ENCODE measurements at places on chromosomes 11 and 22.
A peak's percentile ranks its signal among the peaks of the same experiment; 100 is the strongest.

- no peak for DNase-seq
Measured at GRCh38 chr22:47793304-47794101, 1031.1 kb downstream of the TBC1D22A start.

- DNase-seq = no peak
Measured at GRCh38 chr22:45752036-45752435, 80.4 kb downstream of the ATXN10 start.

- no peak for DNase-seq
Measured at GRCh38 chr22:29801153-29801552, 34.0 kb downstream of the UQCR10 start.

GRCh38 chr11:116703421-116703820, 69.4 kb downstream of the BUD13 start:
- DNase-seq = no peak

GRCh38 chr22:39308614-39309363, 10.6 kb downstream of the RPL3 start:
- DNase-seq = peak; percentile 85

DNA sequence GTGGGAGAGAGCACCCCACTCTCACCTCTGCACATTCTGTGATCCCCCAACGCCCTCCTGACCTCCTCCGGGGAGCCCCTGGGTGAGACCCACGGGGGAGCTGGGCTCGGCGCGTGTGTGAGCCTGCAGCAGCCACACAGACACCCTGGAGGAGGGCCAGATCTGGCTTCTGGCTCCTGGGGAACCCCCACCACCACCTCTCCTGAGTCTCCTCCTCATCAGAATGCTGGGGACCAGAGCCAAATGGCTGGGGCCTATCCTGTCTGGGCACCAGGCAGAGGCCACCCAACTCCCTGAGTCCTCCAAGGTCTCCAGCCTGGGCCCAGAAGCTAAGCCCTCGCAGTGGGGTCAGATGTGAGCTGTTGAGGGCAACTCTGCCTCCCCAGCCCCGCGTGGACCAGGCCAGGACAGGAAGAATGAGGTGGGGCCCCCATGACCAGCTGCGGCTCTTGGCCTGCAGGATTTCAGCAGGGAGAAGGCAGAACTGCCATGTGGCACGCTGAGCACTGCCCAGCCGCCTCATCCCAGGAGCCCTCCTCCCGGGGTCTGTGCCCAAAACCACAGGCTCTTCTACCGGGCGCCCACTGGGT, 5.5 kb upstream of the PIM3 start:
- peak; percentile 22 for DNase-seq

DNA sequence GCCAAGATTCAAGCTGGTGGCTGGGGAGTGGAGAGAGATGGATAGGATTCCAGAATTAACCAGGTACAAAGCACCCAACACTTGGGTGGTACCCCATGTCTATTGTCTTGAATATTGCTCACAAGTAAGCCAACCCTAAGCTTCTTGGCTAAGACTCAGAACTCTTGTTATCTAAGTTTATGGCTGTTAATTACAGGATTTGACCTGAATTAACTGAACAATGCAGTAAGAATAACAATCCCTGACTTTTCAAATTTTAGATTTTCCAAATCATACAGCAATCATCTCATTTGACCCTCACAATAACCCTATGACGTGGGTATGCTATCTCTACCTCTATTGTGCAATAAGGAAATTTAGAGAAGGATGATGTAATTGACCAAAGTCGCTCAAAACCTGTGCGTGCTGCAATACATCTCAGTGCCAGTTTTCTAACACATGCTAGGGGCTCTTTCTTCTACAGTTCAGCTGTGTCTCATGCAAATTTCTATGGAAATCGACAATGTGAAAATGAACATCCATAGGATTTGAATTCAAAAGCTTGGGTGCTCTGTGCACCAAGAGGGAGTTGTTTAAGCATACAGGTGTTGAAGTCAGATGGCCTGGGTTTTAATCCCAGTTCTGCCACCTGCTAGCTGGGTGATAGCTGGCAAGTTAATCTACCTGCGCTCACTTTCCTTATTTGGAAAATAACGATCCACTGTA, 40.1 kb upstream of the APLNR start:
- DNase-seq = no peak

- DNase-seq = no peak
Measured at GRCh38 chr22:22090650-22091399, 108.2 kb upstream of the TOP3B start.

DNA sequence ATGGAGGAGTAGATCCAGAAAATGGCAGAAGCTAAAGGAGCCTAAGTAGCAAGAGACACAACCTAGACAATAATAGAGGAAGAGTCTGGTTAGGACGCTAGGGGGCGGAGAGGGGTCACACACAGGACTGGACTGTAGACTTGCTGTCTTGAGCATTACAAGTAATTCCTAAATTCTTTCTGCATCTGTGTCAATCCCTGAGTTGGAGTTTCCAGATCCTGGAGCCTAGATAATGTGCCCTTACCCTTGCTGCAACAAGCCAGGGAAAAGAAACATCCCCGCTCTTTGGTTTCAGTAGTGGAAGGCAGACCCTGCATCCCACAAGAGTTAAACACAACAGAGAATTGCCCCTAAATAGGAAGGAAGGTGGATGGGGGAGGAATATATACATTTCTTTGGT, 14.9 kb upstream of the CCDC73 start:
- peak; percentile 67 for DNase-seq

GRCh38 chr11:23097891-23098290, 237.6 kb upstream of the CCDC179 start:
- no peak for DNase-seq

DNA sequence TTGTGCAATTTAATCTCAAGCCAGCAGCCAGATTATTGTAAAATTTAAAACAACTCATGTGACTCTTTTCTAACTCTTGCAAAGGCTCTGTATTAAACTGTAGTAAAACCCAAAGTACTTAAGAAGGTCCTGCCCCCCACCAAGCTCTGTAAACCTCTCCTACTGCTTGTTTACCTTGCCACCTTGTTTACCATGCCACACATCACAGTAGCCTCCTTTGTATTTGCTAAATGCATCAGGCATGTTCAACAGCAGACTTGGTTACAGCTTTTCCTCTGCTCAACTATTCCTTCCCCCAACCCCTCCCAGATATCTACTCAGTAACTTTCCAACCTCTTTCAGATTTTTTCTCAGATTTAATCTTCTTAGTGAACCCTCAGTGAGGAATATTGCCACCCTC, 861.6 kb downstream of the METTL15 start:
- no peak for DNase-seq

DNA sequence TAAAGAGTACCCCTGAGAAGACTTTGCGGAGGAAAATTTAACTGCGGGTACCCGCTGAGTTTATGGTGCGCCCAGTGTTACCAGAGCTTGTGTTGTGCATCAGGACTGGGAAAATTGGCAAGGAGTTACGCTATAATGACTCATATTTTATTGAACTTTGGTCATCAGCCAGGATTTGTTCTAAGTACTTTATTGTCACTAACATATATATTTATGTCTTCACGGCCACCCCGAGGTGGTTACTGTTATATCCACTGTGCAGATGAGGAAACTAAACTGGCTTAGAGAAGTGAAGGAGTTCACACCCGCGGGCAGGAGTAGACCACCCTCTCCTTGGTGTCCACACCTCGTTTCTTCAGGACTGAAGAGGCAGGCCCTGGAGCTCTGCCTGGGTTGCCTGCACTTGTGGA, 667 bp downstream of the ACCS start:
- no peak for DNase-seq

- DNase-seq = peak; percentile 93
Measured at GRCh38 chr11:925496-926301, at the start of gene AP2A2. Gene AP2A2, plus strand, starts transcription at chr11:925870. Its CDS starts 152 bp downstream, at chr11:926022.

DNA sequence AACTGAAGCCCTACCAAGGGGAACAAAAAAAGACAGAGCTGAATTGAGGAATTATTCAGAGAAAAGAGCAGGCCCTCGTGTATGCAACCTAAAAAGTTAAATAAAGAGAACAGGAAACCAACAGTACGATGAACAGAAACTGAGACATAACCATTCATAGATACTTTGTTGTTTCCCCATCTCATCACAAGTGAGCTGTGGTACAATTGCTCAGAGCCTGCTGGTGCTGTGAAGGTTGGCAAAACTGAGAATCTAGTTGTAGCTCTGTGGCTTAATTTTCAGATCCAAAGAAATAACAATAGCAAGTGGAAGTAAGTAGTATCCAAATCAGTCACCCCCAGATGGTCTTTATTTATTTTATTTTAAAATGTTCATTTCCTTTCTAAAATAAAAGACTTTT, 37.7 kb upstream of the BLID start:
- DNase-seq = no peak
